NCI-H146 (cell line): ENCODE measurements at places on chromosomes 6 and 20.
A peak's percentile ranks its signal among the peaks of the same experiment; 100 is the strongest.

DNA sequence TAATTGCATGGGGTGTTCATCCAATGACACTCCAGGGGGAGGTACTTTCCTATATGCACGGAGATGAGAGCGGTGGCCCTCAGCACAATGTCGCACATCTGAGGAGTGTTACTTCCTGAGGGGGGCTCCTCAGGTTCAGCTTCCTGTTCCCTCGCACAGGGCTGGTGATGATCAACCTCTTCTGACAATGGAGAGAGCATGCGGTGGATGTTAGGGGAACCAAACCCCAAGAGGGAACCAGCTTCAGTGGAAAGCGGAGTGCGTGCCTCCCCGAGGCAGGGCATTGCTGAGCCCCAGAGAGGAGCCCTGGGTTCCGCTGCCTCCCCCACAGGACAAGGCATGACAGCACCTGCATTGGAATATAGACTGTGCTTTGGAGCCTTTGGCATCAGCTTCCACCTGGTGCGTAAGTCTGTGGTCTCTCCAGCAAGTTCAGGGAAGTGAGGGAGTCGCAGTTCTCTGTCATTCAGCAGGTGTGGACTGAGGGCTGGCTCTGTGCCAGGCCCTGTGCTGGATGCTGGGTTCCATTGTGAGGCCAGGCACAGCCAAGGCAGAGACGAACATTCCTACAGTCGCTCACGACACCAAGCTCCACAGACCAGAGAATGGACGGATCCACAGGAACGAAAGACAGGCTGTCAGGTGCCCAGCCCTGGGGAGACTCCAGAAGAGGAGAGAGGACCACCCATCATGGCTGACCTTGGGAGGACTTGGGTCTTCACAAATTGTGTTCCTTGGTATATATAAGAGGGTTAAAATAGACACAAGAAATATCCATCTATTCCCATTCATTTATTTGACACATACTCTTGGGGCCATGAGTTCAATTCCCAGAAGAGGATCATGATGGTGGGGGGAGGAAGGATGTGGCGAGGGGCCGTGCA lies 3.9 kb upstream of the ZNF831 start:
- peak; percentile 26 for DNase-seq

GRCh38 chr6:142731611-142732010 lies 213.4 kb downstream of the HIVEP2 start:
- DNase-seq = no peak

DNA sequence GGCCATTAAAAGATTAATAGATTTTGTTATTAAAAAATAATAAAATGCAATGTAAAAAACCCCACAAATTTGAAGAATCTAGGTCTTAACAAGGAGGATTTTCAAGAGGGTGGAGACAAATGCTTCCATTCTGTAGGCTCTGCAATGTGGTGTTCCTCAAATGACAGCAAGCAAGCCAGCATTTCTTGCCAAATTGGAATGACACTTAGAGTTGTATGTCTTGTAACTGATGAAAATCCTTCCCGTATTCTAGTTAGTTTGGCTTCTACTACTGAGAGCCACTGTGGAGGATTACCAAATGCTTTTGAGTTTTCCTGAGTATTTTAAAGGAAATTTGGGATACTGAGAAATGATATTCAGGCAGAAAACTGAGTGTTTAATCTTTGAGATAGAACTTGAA lies 1225.5 kb upstream of the CITED2 start:
- DNase-seq = no peak

- no peak for DNase-seq
These were observed 69.5 kb upstream of the FABP7 start for GRCh38 chr6:122709922-122710512.

DNA sequence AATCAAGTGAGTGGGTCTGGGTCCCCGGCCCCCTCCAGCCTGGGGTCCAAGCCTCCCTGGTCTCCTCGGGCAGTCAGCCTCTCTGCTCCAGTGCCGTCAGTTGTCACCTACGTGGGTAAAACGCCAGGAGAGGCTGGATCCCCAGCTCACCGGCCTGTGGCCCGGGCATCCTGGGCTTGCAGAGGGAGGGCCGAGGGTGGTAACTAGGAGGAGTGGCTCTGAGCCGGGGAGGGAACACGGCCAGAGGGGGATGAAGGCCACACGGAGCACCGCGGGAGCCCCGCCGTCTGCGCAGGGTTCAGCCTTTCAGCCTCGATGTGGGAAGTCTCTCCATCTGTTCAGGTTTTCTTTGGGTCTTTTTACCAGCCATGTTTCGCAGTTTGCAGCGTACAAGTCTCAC lies 29.5 kb upstream of the BHLHE23 start:
- no peak for DNase-seq

DNA sequence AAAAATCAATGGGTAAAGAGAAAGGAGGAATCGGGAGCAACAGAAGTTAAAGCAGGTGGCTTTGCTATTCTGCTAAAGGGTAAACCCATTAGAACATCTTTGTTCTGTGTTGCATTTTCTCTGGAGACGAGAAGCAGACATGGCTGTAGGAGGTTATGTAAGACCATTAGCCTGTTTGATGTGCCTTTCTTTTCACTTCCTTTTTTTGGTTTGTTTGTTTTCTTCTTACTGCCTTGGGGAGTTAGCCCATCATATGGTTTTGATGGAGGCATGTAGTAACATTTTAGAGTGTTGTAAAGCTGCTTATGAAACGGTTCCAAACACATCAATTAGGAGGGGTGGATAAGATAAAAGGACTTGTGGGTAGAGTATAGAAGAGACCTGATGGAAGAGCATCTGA lies 131.0 kb downstream of the DOK5 start:
- DNase-seq = no peak

DNA sequence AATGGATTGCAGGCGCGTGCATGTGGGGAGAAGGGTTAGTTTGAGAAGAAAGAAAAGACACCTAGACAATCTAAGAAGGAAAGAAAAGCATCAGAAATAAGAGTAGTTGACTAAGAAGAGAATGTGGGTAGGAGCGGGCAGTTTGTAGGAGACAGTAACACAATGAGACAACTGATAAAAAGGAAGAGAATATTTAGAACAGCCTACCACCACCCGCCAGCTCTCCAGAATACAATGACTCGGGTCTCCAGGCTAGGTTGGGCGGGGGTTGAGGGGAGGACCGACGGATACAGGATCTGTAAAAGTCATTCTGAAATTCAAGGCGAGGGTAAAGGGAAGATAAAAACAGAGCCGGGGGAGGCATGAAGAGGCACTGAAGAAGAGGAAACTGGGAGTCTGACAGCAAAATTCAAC lies 712 bp downstream of the ABHD16A start:
- peak; percentile 40 for DNase-seq

GRCh38 chr6:122871079-122871478 lies 82.0 kb downstream of the SMPDL3A start:
- peak; percentile 29 for DNase-seq

DNA sequence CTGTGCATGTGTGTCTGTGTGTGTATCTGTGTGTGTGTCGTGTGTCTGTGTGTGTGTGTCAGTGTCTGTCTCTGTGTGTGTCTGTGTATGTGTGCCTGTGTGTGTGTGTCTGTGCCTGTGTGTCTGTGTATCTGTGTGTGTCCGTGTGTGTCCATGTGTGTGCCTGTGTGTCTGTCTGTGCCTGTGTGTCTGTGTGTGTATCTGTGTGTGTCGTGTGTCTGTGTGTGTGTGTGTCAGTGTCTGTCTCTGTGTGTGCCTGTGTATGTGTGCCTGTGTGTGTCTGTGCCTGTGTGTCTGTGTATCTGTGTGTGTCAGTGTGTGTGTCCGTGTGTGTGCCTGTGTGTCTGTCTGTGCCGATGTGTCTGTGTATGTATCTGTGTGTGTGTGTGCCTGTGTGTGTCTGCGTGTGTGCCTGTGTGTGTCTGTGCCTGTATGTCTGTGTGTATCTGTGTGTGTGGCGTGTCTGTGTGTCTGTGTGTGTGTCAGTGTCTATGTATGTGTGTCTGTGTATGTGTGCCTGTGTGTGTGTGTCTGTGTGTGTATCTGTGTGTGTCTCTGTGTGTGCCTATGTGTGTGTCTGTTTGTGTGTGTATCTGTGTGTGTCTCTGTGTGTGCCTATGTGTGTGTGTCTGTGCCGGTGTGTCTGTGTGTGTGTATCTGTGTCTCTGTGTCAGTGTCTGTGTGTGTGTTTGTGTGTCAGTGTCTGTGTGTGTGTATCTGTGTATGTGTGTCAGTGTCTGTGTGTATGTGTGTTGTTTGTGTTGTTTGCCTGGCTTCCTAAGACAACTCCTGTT lies 11.6 kb downstream of the SNPH start:
- DNase-seq = no peak
